ENCODE measurements at places on chromosomes 2 and 18.

DNA sequence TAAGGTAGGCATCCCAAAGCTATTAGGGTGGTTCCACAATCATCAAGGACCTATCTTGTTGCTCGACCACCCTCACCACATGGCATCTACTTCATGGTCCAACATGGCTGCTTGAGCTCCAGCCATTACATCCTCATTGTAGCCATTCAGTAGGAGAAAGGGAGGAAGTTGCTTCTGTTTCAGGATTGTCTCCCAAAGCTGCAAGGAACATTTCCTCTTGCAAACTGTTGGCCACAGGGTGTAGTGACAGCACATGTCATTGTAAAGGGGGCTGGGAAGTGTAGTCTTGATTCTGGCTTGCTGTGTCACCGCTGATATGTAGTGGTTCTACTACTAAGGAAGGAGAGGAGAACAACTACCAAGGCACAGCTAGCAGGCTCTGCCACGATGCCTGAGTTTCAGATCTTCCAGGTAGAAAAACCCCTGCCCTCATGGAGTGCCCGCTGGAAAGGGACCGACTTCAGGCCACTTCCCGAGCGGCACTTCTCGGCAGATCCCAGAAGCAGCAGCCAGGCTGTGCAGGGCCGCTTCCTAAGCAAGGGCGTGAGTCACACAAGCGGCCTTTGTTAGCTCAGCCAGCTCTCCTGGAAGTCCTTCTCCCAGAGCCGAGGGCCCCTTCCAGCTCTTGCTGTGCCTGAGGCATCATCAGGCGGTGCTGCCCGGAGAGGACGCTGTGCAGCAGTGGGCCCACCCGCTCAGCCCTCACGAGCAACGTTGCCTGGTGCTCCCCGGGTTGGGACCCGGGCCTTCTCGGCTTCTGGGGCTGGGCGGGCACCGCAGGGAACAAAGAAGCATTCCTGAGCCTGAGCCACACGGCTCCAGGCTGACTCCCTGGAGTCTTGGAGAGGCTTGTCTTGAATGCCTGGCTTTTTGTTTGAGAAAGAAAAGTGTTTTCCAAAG, 58.2 kb downstream of the HS6ST1 start:
- peak; percentile 94 for DNase-seq

DNA sequence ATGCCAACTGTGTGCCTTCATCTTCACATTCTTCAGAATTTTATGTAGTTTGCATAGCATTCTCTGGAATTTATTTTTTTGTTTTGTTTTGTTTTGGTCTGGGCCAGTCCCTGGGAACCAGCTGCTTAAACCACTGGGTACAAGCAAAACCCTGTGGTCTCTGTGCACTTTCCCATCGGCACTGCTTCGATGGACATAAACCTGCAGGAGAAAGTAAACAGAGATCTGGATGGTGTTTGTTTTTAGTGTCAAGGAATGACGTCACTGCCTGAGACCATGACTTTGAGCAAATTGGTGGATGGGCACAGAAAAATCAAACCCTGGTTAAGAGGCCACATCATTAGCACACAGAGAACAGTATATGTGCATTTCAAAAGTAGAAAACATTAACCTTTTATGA, 64.7 kb upstream of the RASGRP3 start:
- DNase-seq = no peak

DNA sequence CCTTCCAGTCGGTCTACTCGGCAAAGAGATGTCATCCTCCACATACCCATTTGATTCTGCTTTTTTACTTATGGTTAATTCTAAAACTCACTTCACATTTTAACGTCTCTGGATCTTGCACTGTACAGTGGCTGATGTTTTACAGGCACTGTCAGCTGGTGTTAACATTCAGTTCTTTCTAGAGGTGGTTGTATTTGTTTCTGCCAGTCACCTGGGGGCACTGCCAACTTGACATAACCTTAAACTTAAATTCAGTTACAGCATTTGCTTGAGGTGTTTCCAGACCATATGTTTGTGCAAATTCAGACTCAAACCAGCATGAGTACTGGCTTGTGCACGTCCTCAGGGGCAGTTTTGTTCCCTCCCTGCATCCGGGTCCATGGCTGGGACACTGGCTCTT, 5.3 kb upstream of the TMEM185B start:
- no peak for DNase-seq

- no peak for DNase-seq
Observed at GRCh38 chr2:31089645-31090044, 48.6 kb downstream of the GALNT14 start.

DNA sequence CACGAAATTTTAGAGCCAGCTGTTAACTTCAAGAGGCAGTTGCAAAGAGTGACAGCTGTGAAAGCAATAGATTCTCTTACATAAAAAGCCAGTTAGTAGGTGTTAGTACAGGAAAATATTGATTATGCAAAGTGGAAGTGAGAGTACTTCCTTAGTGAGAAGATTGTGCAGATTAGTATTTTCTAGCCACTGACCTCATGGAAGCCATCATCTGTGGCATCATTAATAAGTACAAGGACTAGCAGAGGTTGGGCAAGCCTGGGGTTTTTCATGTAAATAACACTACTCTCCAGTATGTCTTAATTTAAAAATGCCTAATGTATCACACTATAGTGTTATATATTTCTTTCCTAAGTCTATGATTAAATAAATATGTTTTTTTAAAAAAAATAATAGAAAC, 166.2 kb upstream of the DTNA start:
- no peak for DNase-seq

DNA sequence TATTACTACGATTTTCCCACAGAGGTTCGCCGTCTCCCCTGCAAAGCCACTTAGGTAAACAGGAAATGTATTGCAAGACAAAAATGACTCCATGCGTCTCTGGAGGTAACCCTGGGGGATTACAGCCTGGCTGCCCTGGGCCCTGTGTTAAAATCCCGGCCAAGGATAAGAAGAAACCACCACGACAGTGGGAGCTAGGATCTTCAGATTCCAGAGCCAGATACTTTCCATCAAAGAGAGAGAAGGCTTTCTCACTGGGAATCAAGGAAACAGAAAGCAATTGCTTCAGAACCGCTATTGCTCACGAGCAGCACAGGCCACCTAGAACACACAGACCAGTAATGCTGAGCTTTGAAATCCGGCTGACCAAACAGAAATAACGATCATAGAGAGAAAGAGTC, 97.9 kb upstream of the ZNF516 start:
- DNase-seq = peak; percentile 54

DNA sequence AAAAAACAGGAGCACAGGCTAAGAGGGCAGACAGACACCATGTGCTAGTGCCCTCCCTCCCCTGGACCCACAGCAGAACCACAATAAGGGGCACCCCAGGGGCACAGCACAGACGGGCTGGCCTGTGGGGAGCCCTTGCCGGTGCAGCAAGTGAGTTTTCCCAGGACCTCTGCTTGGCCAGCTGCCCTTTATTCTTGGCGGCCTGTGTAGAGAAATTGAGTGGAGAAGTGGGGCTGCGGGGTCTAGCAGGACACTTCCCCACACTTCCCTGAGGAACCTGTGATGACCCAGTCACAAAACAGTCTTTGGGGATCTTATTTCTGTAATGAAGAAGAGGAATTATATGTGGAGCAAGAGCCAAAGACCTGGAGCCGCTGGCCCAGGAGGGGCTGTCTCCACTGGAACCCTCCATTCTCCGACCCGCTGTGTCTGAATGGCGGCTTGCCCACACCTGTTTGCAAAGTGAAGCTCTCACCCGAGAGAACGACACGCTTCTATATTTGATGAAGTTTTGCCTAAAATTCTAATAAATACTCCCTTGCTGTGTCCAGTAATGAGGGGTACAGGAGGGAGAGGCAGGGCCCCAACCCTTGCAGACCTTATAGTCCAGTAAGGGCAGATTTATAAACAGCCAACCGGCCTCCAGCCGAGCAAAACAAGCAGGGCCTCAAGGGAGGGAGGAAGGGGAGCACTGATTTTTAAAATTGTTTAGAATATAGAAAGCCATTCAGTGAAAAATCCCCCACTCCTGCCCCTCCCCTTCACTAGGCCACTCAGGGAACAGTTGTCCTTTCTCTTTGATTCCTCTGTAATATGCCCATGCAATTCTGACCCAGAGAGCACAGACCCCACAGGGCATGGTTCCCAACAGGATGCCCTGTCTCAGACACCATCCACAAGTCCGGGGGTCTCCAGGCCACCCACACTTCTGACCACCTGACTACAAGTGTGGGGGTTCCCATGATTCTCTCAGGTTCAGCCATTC, 44.7 kb upstream of the SNED1 start:
- DNase-seq = no peak

DNA sequence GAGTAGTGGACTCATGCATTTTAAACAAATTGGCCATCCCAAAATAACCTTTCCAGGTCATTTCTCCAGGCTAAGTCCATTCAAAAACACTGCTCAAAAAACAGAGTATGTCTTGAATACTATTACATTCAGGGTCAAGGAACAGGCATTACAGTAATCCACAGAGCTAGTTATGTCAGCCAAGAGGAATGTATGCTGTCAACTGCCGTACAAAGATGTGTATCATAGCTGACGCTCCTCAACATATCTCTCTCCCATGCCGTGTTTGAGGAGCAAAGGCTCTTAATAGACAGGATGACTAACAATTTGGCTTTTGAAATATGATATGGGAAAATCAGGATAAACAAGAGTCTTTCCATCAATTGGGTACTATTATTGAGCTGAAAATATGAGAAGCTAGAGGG, 68.8 kb upstream of the KCTD1 start:
- DNase-seq = peak; percentile 50

- DNase-seq = no peak
Observed at GRCh38 chr2:40159333-40159732, 292.6 kb downstream of the SLC8A1 start.

GRCh38 chr2:28461056-28461455, 34.8 kb upstream of the PLB1 start:
- no peak for DNase-seq

DNA sequence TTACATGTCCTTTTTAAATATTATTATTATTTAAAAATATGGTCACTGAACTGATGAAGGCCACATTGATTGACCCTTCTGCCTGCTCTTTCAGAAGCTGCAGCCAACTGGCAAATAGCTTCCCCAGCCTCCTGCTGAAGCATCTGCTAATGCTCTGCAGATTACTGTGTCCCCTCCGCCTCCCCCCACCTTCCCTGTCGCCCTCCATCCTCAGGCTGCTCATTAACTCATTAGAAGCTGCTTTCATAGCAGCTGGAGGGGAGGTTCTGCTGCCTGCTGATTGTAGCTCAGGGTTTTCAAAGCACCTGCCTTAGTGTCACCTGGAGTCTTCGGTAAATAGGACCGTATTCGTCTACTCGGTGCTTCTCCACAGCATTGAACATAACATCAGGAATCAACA, 24.8 kb upstream of the LMAN1 start:
- DNase-seq = no peak

DNA sequence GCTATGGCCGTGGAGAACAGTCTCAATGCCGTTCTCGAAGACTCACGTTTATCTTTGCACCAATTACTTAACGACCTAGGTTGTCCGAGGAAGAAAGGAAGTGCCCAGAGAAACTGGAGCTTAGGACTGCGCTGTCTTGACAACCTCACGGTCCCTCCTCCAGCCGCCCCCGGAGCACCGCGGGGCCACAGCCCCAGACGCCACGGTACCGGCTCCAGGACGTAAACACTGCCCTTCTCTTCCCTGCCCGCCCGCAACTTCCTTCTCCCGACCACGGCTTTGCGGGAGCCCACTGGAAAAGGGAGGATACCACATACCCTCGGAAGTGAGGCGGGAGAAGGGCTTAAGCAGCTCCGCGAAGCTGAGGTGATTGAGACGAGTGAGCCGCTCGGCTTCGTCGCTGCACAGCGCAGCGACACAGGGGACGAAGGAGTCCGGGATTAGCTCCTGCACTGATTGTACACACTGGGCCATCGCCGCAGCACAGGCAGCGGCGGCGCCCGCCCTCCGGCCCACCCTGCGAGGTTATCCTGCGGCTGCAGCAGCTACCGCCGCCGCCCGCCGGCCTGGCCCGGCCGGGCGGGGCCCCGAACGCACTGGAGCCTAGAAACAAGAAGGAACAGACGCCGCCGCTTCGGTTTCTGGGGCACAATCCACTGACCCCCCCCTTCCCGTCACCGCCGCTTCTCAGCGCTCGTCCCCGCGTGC, 483 bp downstream of the TRAPPC8 start:
- DNase-seq = peak; percentile 60

GRCh38 chr2:29420999-29421782, 306.0 kb downstream of the CLIP4 start:
- DNase-seq = peak; percentile 7

DNA sequence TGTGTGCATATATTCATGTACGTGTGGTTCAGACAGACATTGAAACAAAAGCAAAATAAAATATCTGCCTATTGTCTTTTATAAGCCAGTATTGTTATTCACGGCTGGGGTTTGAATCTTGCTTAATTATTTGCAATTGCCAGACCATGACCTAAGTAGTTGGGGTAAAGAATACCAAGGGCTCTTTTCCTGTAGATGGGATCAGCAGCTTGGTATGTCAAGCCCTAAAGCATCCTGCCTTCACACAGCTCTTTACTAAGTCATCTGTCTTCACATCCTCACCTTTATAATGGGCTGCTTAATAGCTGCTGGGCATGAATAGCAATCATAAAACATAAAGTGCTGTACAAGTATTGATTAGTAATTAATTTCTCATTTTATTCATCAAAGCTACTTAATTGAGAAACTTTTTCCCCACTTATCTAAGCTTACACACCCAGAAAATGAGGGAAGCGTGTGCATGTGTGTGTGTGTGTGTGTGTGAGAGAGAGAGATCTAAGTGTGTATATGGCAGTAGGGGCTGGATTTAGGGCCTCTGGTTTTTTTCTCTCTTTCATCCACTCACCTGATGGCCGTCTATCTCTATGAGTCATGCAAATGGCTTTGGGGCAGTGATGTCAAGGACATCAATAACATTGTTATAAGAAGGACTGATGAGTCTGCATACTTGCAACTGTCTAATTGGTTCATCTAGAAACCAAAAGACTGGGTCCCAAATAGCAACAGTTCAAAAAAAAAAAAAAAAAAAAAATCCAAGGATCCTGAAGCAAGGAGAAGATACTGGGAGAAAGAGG, 244.1 kb upstream of the TNP1 start:
- peak; percentile 88 for DNase-seq

DNA sequence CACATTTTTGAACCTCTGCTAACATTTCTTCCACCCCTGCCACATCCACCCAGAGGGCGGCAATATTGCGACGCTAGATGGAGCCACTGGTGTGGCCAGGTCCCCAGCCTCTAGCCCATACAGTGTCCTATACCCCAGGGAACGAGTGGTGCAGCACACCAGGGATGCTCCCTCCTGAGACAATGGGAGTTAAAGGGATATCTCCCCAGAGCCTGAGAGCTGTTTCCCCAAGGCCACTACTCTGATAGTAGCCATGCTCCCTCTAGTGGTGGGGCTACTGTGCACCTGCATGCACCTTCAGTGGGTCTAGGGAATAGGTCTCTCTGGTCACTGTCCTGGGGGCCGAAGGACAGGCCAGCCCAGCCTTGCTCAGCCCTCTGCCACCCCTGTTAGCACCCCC, 336.4 kb upstream of the FSHR start:
- DNase-seq = peak; percentile 93

- DNase-seq = no peak
Observed at GRCh38 chr2:19897623-19898245, 4.0 kb downstream of the TTC32 start.

DNA sequence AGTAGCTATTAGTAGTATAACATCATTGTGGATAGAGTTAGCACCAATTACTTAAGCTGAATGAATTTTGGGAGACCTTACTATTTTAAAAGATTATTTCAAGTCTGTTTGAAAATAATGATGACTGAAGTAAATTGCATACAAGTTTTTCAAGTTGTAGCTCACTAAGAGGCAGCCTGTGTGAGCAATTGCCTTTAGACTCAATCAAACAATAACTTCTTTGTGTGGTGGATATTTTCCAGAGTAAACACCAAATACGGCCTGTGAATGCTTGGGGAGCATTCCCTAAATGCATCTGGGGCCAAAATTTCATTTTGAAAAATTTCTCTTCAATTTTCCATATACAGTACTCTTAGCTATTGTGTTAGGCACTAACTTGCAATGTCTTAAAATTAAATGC, 7.9 kb downstream of the SERPINB12 start:
- no peak for DNase-seq
